ENCODE measurements at places on chromosomes 7 and 10. TPM values are rescaled to one million over a fixed set of nuclear protein-coding genes. Genes with fewer than 3 reads are reported as not detected.

DNA sequence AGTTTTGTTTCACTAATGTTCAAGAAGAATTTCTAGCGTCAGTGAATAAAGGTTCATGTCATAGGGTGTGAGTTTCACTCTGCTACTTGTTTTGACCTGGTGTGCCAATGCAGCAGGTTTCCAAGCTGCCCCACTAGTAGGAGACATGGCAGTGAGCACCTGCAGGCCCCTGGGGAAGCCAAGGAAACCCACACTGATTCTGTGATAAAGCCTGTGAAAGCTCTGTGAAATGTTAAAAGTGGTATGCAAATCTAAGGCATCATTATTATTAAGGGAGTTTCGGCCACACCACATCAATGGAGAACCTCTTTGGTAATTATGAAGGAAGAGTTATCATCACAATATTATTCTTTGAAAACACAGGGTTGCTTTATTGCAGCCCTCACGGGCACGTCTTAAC is 46.4 kb downstream of the ABCB5 start:
- DNase-seq = no peak

GRCh38 chr7:22156205-22156604 is 200.7 kb downstream of the RAPGEF5 start:
- no peak for DNase-seq

DNA sequence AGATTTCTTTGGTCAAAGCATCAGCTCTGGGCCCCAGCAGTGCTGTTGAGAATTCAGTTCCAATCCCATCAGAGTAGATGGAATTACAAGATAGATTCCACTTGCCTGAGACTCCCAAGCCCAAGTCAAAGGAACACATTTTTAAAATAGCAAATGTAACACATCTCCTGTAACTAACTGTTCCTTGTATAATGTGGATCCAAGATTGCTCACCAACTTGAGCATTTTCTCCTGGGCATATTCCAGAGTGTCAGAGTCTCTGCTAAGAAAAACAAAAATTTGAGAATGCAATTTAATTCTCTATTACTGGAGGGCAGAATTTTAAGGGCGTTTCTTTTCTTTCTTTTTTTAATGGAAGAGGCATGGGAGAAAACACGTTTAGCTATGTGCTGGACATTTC is 136.7 kb downstream of the NEBL start:
- no peak for DNase-seq

- DNase-seq = no peak
Observed at GRCh38 chr7:132904209-132904608, 177.7 kb downstream of the CHCHD3 start.

DNA sequence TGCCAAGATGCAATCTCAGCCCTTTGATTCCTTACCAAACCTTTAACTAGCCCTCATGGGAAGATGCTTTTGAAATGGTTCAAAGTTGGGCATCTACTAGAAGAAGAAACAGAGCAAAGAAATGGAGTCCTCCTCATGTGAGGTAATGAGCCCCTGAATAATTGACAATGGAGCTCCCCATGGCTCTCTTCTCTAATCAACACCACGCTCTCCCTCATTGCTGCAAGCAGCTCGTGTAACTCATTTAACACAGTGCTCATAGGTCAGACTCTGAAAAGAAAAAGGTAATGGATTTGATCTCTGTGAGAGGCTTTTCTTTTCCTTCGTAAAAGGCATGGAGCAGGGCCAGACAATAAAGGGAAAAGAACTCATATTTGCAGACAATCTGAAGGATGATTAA is 312.8 kb downstream of the PHTF2 start:
- no peak for DNase-seq

GRCh38 chr7:100085515-100085914 is 3.3 kb upstream of the COPS6 start:
- DNase-seq = no peak

DNA sequence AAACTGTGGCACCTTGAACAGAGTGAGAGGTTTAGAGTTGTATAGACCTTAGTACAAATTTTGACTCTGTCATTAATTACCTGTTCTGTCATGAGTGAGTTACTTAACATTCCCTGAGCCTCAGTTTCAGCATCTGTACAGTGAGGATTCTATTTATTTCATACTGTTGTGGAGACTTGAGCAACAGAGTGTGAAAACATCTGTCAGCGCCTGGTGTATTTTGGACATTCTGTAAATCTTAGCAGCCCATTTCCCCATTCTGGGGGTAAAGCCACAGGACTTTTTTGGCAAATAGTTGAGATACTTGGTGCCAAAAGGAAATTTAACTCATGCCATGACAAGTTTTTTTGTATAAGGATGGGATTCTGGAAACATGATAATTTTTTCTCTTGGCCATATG is 94.8 kb downstream of the AUTS2 start:
- DNase-seq = no peak

- no peak for DNase-seq
Observed at GRCh38 chr10:65798133-65798532, 1127.7 kb upstream of the LRRTM3 start.

DNA sequence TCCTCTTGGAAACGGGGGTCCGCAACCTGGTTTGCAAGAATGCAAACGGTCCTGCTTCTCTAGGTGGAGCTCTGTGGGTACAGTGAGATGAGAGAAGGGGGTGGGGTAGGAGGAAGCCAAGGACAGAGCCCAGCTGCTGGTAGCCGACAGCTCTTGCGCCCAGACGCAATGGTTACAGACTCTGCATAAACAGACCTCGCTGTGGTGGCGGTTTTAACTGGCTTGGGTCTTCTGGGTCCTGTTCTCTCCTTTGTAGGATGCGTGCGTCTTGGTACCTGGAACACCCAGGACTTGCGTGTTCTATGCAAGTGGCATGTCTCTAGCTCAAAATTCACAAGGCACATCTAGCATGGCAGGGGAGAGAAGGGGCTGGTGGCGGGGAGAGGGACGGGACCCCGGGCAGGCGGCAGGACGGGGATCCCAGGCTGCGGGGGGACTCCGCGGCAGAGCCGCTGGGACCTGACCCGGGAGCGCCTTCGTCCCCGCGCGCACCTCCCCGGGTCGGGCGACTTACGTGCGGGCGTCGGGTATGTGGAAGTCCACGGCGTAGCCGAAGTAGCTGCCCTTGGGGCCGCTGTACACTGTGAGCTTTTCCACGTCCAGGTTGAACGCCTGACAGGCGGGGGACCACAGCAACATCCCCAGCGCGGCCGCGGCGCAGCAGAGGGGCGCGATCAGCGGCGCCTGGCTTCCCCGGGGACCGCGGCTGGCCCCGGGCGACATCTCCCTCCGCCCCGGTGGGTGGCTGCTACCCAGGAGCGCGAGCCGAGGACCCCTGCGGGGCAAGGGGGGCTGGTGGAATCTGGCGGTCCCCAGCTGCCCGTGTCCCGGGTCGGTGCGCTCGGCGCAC is 448 bp downstream of the ITGA8 start:
- peak; percentile 35 for DNase-seq

GRCh38 chr10:60358282-60358681 is 31.4 kb downstream of the ANK3 start:
- no peak for DNase-seq

DNA sequence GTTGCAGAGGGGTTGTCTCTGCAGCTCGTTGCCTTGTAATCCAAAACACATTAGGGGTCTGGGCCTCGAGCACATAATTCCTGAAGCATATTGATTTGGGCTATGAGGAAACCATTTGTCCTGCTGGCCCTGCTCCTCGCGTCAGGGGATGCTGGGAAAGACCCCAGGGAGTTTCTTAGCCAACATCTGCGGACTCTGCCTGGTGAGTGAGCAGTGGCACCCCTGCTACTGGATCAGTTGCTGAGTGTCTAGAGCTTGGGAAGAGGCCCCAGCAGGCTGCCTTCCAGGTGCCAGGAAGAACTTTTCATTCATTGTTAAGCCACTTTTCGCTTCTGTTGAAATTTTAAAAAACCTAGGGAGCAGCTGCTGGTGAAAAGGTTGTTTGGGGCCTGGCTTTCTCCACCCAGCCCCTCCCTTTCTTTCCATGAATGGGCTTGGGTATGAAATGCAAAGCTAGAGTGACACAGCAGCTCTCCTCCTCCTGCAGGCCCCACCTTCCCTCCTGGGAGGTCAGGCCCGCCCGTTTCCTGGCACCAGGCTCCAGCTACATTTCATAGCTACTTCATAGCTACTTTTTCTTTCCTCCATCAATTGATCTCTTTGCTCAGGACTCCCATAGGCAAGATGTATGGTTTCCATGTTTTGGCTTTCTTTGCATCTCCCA is 26.8 kb downstream of the TACR2 start:
- DNase-seq = no peak

- no peak for DNase-seq
Observed at GRCh38 chr10:124022066-124022465, 71.3 kb downstream of the CHST15 start.

GRCh38 chr7:159015454-159016410 is 128.9 kb downstream of the VIPR2 start:
- no peak for DNase-seq

DNA sequence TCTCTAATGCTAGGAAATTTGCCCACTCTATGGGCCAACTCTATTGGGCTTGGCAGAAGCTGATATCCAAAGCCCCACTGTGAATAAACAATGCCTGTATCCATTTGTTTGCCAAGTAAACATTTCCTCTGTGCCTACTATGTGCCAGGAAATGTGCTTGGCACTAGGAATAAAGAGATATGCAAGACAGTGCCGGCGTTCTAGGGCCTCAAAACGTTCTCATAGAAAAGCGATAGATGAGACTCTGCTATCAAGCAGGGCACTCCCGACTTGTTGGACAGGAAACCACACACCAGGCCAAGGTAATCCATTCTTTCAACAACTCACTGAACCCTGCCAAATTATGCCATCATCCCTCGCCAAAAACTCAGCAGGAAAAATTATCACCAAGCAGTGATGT is 196.7 kb downstream of the IPMK start:
- DNase-seq = no peak

DNA sequence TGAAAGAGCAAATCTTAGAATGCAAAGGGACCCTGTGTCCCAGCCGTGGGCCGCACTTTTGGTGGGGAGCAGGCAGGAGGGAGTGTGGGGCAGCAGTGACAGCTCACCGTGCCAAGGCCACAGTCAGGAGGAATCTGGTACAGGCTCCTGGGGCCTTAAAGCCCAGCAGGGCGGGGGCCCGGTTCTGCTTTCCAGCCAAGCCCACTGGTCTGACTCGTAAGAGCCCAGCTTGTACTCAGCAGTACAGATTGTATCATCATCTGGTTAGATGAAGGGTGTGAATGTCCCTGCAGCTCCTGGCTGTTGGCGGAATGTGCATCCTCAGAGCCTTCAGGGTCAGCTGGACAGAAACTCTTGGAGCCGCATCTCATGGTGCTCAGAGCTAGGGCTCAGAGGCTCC is 30.5 kb upstream of the TRIM8 start:
- DNase-seq = no peak

GRCh38 chr7:19772841-19773760 is at the start of gene TMEM196:
TSS of gene TMEM196 (minus strand) at chr7:19773617. CDS start at chr7:19772696, 921 bp downstream.
- DNase-seq = peak; percentile 65

DNA sequence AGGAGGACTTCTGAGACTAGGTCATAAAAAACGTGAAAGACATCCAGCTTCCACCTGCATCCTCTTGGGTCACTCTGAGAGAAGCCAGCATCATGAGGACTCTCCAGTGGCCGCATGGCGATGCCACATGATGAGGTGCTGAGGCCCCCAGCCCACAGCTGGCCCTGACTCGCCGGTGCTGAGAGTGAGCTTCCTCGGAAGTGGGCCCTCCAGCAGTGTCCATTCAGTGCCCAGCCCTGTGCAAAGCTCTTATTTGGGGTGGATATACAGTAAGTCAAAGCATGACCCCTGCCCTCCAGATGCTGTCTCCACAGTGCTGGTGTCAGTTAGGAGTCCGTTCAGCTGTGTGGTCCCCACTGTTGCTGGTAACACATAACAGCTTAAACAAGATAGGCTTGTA is 93.6 kb upstream of the CHST15 start:
- no peak for DNase-seq

DNA sequence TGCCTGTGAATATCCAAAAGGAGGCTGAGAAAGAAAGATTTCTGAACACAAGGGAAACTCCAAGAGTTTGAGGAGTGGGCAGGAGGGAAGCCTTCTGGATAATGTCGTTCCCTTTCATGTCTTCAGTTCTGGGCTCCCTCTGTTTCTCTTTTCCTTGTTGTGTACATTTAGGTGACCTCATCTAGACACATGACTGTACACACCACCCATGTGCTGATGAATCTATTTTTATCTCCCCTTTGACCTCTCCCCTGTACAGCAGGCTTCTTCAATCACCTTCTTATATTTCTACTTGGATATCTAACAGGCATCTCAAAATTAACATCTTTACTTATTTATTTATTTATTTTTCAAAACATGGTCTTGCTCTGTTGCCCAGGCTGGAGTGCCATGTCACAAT is 363.1 kb downstream of the GATA3 start:
- DNase-seq = no peak

- no peak for DNase-seq
Observed at GRCh38 chr7:131869169-131869844, 312.9 kb upstream of the PODXL start.

GRCh38 chr7:98784216-98784785 is 85.5 kb downstream of the TMEM130 start:
- no peak for DNase-seq

DNA sequence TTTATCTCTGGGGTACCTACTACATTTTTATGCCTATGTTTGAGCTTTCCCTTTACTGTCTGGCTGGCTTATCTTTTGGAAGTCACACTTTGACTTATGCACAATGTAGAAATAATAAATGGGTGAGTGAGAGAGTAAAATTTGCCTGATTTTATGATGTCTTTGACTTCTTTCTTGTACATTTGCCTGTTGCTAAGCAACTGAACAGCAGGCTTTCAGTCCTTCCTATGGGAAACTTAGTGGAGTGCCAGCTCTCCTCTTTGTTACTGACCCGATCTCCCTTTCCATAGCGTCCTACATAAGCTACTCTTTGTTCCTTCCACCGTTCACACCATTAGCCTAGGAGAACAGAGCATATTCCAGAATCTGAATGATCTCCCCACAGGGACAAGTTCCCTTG is 4.2 kb downstream of the TAS2R60 start:
- no peak for DNase-seq

DNA sequence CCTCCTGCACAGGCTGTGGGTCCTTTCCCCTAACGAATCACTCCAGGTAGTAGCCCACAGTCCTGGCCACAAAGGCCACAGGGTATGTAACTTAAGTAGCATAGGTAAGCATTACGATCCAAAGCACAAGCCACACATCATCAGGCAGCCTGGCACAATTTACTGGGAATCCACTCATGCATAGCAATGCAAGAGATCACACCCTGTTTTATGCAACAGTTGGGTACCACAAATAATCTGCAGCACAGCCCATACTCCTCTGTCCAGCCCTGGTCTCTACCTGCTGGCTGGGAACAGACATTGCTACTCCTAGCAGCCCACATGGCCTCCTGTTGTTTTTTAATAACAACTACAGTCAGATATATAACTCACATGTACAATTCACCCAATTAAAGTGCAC is 34.3 kb downstream of the SRPK2 start:
- no peak for DNase-seq

The ZNF804B gene
- total RNA-seq = not detected

The NKX2-3 gene
- total RNA-seq = 0.82 TPM

The SSMEM1 gene
- total RNA-seq = not detected

The DPY19L1 gene
- 33.6 TPM for total RNA-seq

The ABCB8 gene
- total RNA-seq = 17.4 TPM

The FFAR4 gene
- total RNA-seq = not detected

The AOAH gene
- 0.28 TPM for total RNA-seq

The NKX1-2 gene
- 0.77 TPM for total RNA-seq

The NPFFR1 gene
- not detected for total RNA-seq

The GDF10 gene
- 0.74 TPM for total RNA-seq

The LZTS2 gene
- total RNA-seq = 52.2 TPM

The GPR158 gene
- total RNA-seq = 0.13 TPM

The PPIA gene
- 1,721 TPM for total RNA-seq

The SCIN gene
- total RNA-seq = 8.2 TPM

The FAM25C gene
- not detected for total RNA-seq

The PRRT4 gene
- 10.8 TPM for total RNA-seq
